ENCODE measurements at places on chromosomes 16 and 17. TPM values are rescaled to one million over a fixed set of nuclear protein-coding genes. Genes with fewer than 3 reads are reported as not detected.

CA7 gene
- 2.5 TPM for total RNA-seq

RMI2 gene
- 98.2 TPM for total RNA-seq

CBFA2T3 gene
- total RNA-seq, result 1.5 TPM

ALDH3A1 gene
- total RNA-seq, result 0.17 TPM

RNF112 gene
- total RNA-seq, result 1.5 TPM

- no peak overlapping the region for H3K4me3 ChIP-seq
- H3K27ac ChIP-seq, result no peak overlapping the region
- H3K27me3 ChIP-seq, result no peaks in the 10 kb centered on the region
- no peaks in the 10 kb centered on the region for H3K36me3 ChIP-seq
- no peaks in the 10 kb centered on the region for H3K4me1 ChIP-seq
- DNase-seq, result no peak
These were observed 597.7 kb downstream of the TMEM114 start for GRCh38 chr16:7992616-7993015.

- H3K4me3 ChIP-seq, result no peak overlapping the region
- H3K27me3 ChIP-seq, result no peaks in the 10 kb centered on the region
- H3K4me1 ChIP-seq, result peaks cover 45% of the 10 kb centered on the region
- DNase-seq, result peak; percentile 94
- no peaks in the 10 kb centered on the region for H3K36me3 ChIP-seq
These were observed 77.1 kb downstream of the SDK2 start for GRCh38 chr17:73566905-73567782.

GRCh38 chr17:6938637-6939036 lies 57.2 kb upstream of the ALOX12 start:
- H3K4me1 ChIP-seq, result peaks cover 6% of the 10 kb centered on the region
- H3K27me3 ChIP-seq, result no peaks in the 10 kb centered on the region
- H3K36me3 ChIP-seq, result no peaks in the 10 kb centered on the region
- DNase-seq, result no peak

GRCh38 chr16:14505846-14506245 lies 124.2 kb downstream of the PARN start:
- no peak overlapping the region for H3K4me3 ChIP-seq
- H3K27ac ChIP-seq, result no peak overlapping the region
- H3K27me3 ChIP-seq, result no peaks in the 10 kb centered on the region
- DNase-seq, result no peak
- H3K4me1 ChIP-seq, result peaks cover 46% of the 10 kb centered on the region

GRCh38 chr17:58402047-58402446 lies 15.3 kb downstream of the RNF43 start:
- no peak overlapping the region for H3K27ac ChIP-seq
- H3K27me3 ChIP-seq, result peaks cover 92% of the 10 kb centered on the region
- DNase-seq, result no peak
- H3K4me3 ChIP-seq, result no peak overlapping the region
- peaks cover 32% of the 10 kb centered on the region for H3K4me1 ChIP-seq

DNA sequence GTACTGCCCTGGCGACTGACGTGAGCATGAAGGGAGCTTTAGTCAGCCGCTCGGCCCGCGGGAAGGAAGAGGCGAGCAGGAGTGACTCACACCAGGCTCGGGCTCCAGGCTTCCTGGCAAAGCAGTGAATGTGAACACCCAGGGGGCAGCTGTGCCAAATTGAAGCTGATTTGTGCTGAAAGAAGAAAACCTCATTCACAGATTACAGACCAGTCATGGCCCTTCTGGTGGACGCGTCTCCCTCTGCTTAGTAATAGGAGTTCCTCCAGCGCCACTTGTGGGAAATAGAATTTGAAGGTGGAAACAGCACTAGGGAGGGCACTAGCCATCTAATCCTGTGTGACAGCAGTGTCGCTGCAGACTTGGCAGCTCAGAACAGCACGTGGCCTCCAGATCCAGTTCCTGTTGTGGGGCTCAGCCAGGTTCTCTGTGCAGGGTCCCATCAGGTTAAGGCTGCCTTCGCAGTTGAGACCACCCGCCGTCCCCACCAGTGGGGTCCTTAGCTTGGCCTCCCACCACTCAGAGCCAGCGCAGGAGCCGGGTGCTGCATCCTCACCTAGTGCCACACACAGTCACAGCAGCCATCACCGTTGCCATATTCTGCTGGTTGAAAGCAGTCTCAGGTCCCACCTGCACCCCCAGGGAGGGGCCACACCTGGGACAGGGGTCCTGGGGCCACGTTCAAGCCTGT lies 164.5 kb upstream of the CHMP6 start:
- H3K27ac ChIP-seq, result 0 out of 2 replicates have a peak overlapping the region, but pooled peaks have one; percentile 63
- H3K4me3 ChIP-seq, result no peak overlapping the region
- H3K4me1 ChIP-seq, result peaks cover 8% of the 10 kb centered on the region
- H3K27me3 ChIP-seq, result no peaks in the 10 kb centered on the region

DNA sequence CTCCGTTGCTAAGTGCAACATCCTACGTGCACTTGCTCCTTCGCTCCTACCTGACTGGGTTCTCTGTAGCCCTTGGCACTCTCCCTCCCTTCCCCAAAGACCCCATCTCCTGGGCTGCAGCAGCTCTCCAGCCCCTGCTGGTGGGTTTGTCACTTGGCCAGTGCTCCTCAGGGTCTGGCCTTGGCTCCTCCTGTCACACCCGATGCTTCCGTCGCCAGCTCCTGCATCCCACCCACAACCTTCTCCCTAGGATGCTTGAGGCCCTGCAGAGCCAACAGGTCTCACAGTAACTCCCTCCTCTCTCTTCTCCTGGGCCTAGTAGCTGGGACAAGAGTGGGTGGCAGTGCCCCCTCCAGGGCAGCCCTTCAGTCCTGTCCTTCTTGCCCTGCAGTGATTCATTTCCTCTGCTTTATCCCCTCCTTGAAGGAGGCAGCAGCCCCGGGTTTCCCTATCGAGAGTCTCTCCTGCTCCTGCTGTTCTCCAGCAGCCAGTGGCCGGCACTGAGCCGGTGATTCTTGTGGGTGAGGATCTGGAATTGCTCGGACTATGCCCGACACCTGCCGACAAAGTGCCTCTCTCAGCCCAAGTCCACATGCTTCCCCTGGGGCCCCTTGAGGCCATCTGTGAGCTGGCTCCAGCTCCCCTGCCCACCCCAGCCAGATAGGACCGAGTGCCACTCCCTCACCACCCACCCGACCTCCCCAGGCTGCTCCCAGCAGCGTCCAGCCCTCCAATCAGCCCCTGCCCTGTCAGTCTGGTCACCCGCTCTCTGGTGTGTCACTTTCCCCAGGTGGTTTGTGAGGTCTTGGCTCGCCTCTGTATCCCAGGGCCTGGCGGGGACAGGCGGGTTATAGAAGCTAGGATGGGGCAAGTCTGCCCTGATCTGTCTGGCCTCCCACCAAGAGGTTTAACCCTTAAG lies 3.8 kb downstream of the LITAFD start:
- H3K27me3 ChIP-seq, result no peaks in the 10 kb centered on the region
- H3K4me3 ChIP-seq, result no peak overlapping the region
- peak; percentile 60 for DNase-seq

- H3K4me1 ChIP-seq, result no peaks in the 10 kb centered on the region
- no peak overlapping the region for H3K4me3 ChIP-seq
- no peaks in the 10 kb centered on the region for H3K27me3 ChIP-seq
- H3K27ac ChIP-seq, result no peak overlapping the region
These were observed 11.3 kb upstream of the NFAT5 start for GRCh38 chr16:69554495-69554894.

DNA sequence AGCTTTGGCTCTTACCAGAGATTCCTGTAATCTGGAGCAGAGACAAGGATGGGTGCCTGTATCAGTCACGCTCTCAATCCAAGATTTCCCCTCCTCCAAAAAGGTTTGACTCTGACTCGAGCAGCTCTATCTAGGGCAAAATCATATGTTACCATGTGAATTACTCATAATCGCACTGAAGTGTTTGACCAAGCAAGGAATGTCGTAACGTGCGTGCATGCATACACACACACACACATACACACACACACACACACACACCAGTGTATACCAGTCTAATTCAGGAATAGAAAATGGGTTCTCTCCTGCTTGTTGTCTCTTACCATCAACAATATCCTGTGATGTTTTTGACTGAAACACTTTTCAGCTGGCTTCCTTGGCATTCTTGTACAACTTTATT lies 835.1 kb downstream of the KCNJ2 start:
- H3K27ac ChIP-seq, result no peak overlapping the region
- no peaks in the 10 kb centered on the region for H3K27me3 ChIP-seq
- no peaks in the 10 kb centered on the region for H3K36me3 ChIP-seq
- DNase-seq, result no peak
- H3K4me3 ChIP-seq, result no peak overlapping the region
- peaks cover 9% of the 10 kb centered on the region for H3K4me1 ChIP-seq

GRCh38 chr16:70484867-70485266 lies 30.5 kb downstream of the FCSK start:
- DNase-seq, result no peak
- H3K4me3 ChIP-seq, result no peak overlapping the region
- no peak overlapping the region for H3K27ac ChIP-seq
- H3K36me3 ChIP-seq, result no peaks in the 10 kb centered on the region
- H3K4me1 ChIP-seq, result no peaks in the 10 kb centered on the region
- no peaks in the 10 kb centered on the region for H3K27me3 ChIP-seq

- DNase-seq, result no peak
- H3K36me3 ChIP-seq, result no peaks in the 10 kb centered on the region
- H3K27me3 ChIP-seq, result peaks cover 88% of the 10 kb centered on the region
- H3K4me1 ChIP-seq, result peaks cover 66% of the 10 kb centered on the region
- H3K27ac ChIP-seq, result peak overlapping the region; percentile 4
- peak overlapping the region; percentile 16 for H3K4me3 ChIP-seq
These were observed 278.4 kb upstream of the IRX5 start for GRCh38 chr16:54652201-54652770.

GRCh38 chr17:79046916-79047280 lies 22.9 kb downstream of the C1QTNF1 start:
- no peaks in the 10 kb centered on the region for H3K36me3 ChIP-seq
- no peaks in the 10 kb centered on the region for H3K4me1 ChIP-seq
- no peak for DNase-seq
- no peak overlapping the region for H3K4me3 ChIP-seq

DNA sequence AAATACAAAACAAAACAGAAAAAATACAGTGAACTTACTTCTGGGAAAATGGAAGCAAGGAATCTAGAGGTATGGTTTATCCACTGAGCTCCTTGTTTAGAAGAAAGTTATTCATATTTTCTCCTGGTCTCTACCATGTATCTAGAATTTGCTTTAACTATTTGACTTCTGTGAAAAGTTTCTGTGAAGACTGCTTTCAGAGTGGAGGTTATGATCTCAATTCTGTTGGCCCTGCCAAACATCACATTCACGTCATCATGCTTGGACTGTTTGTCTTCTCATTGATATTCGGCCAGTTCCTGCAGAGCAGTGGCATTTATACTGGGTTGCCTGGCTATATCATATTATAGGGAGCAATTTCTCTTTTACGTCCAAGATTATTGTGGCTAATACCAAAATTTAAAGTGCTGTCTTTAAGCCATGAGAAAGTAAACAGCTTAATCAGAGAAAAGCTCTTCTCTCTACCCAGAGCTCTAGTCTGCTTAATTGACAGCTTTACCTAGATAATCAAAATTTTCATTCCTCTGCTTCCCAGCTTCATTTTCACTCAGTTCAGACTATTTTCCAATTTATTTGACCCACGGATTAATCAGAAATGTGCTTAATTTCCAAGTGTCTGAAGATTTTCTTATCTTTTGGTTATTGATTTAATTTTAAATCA lies at the start of gene ABCA8:
Gene ABCA8 (minus strand): TSS at position 212 of the 661 bp plus-strand sequence. CDS start 13,358 bp downstream, outside the sequence.
- no peak within 1 kb of the TSS for H3K27ac ChIP-seq
- no peak within 1 kb of the TSS for H3K4me3 ChIP-seq
- DNase-seq, result no peak
- H3K36me3 ChIP-seq, result no peaks in the 10 kb centered on the region
- no peaks in the 10 kb centered on the region for H3K27me3 ChIP-seq

- H3K4me3 ChIP-seq, result no peak overlapping the region
- H3K36me3 ChIP-seq, result no peaks in the 10 kb centered on the region
- peaks cover 18% of the 10 kb centered on the region for H3K4me1 ChIP-seq
- H3K27ac ChIP-seq, result peak overlapping the region; percentile 99
These were observed 15.4 kb upstream of the RMI2 start for GRCh38 chr16:11329891-11330290.

- peak; percentile 27 for DNase-seq
- H3K4me1 ChIP-seq, result no peaks in the 10 kb centered on the region
- no peak overlapping the region for H3K27ac ChIP-seq
- H3K36me3 ChIP-seq, result no peaks in the 10 kb centered on the region
- H3K4me3 ChIP-seq, result no peak overlapping the region
These were observed 54.7 kb upstream of the ZNF423 start for GRCh38 chr16:49910541-49911071.

DNA sequence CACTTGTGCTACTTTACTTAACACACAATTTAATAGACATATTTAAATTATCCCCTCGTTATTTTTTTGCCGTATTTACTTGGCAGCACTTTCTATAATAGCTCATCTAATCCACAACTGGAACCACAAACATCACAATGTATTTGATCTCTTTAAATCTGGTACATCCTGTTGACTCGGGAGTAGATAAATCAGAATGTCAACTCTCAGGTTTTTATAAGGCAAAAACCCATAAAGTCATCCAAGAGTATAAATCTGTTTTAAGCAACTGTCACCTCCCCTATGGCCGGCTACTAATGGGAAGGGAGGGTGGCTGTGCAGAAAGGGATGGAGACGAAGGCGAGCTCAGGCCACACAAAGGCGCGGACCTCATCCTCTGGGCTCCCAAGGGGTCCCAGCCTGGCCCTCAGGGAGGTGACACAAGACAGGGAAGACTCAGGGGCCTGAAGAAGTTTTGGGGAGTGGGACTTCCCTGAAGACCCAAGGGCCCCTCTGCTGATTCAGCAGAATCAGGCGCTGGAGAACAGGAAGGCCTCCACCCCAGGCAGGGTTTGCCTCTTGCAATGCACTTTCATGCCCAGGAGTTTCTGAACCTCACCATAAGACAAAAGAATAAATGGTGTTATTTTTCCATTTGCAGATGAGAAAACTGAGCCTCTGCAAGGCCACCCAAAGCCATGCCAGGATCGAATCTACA lies 122.5 kb downstream of the ZNF423 start:
- H3K4me3 ChIP-seq, result no peak overlapping the region
- no peak for DNase-seq
- H3K27me3 ChIP-seq, result no peaks in the 10 kb centered on the region
- no peak overlapping the region for H3K27ac ChIP-seq
- peaks cover 8% of the 10 kb centered on the region for H3K4me1 ChIP-seq

Data from GM23338 (cell line).